A549 treated with Mapracorat at 1 μM for 4 hours (cell line): ENCODE measurements at places on chromosomes 13 and 19. TPM values are rescaled to one million over a fixed set of nuclear protein-coding genes. Genes with fewer than 3 reads are reported as not detected.

Gene DBP
- 1.0 to 2.9 TPM (median 2.5 TPM) in 5 replicates for total RNA-seq

Gene UQCR11
- total RNA-seq: 87.9 to 189 TPM (median 174 TPM) in 5 replicates

Gene S1PR2
- total RNA-seq: 0.75 to 1.1 TPM (median 0.78 TPM) in 5 replicates

Gene SIGLEC5
- not detected in 5 replicates for total RNA-seq

Gene ERICH4
- total RNA-seq: 0.15 TPM in 1 of 5 replicates, not detected in the others

Gene MIR17HG
- total RNA-seq: 0.61 to 1.5 TPM (median 1.2 TPM) in 5 replicates

Gene LGI4
- total RNA-seq: 0.08 to 0.30 TPM (median 0.17 TPM) in 5 replicates

Gene RFXAP
- total RNA-seq: 0.64 to 1.1 TPM (median 0.89 TPM) in 5 replicates

Gene RNASEH2A
- 39.1 to 48.3 TPM (median 46.8 TPM) in 5 replicates for total RNA-seq

Gene ZNF497
- total RNA-seq: 0.91 to 1.7 TPM (median 1.3 TPM) in 5 replicates

Gene CYP4F22
- 0.08 to 0.31 TPM (median 0.18 TPM) in 5 replicates for total RNA-seq

Gene IGFL1
- total RNA-seq: 1.5 to 2.5 TPM (median 1.7 TPM) in 5 replicates

Gene KIR3DL1
- total RNA-seq: not detected in 5 replicates
